Stimulated activated CD4-positive, alpha-beta T cell treated with anti-CD3 and anti-CD28 coated beads, TNF-alpha, amount 100 ng/mL, for 4 hours (primary cell): ENCODE measurements at places on chromosomes 2 and 18.

GRCh38 chr2:227415538-227416424, 28.0 kb upstream of the SCYGR1 start:
- no peak for DNase-seq

DNA sequence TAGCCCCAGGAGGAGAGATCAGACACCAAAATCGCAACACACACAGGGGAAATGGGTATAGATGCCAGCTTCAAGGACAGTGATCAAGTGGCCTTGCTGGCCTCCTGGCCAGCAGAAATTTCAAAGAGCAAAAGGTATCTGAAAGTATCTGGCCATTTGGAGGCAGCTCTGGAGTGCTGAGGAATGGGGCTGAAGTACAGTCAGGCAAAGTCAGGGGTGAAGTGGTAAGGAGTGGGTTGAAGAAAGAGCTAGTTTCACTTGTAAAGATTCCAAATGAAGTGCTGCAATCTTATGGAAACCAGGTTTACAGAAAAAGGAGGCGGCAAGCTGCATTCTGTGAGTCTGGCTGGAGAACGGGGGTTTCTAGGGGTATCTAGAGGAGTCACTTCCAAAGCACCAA, 19.2 kb upstream of the PCBP1 start:
- DNase-seq, result no peak

GRCh38 chr18:55654986-55655385, 67.0 kb upstream of the TCF4 start:
- no peak for DNase-seq

DNA sequence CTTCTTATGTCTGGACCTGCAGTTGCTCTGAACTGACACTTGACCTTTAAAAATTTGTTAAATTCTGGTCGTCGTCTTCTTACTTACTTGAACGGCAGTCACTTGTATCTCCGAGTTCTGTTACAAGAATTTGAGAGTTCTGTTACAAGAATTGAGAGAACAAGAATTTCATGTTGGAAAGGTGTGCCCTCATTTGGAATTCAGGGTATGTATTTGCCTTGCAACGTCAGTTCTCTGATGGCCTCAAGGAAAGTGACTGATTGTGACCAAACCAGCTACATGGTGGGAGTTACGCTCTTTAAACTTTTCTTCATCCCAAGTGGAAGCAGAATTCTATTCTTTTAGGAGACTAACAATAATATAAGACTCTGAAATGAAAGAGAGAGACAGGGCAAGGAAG, 320.0 kb upstream of the TRIB2 start:
- no peak for DNase-seq

DNA sequence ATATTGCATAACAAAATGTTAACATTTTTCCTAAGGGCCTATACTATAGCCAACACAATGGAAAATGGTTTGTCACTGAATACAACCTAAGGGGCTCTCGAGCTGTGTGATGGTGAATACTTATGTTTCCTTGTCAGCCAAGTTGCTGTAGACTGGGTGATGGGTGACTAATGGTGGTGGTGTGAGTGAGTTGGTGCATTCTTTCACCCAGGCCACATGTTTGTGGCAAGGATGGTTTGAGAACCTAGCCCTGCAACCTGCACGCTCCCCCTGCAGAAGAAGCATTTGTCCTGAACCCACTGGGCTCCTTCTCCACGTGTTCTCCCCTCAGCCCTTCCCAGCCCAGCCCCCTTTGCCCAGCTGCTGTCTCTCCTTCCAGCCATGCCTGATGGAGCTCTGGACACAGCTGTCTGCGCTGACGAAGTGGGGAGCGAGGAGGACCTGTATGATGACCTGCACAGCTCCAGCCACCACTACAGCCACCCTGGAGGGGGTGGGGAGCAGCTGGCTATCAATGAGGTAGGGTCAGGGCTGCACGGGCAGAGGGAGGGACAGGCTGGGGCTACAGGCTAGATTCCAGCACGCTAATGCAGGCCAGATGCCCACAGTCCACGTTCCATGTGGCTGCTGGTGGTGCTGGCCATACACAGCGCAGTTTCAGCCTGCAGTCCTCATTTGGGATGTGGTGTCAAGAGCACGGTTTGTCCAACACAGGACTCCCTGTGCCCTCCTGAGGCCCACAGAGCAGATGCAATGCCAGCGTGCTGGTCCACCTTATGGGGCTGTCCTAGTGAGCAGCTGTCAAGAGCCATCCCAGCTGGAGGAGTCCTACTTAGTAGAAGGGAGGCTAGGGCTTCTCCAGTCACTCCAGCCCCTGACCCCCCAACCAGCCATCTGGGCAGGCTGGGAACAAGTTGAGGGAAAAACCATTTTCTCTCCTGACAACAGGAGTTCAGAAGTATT, 65.4 kb downstream of the FAM168B start:
- no peak for DNase-seq

DNA sequence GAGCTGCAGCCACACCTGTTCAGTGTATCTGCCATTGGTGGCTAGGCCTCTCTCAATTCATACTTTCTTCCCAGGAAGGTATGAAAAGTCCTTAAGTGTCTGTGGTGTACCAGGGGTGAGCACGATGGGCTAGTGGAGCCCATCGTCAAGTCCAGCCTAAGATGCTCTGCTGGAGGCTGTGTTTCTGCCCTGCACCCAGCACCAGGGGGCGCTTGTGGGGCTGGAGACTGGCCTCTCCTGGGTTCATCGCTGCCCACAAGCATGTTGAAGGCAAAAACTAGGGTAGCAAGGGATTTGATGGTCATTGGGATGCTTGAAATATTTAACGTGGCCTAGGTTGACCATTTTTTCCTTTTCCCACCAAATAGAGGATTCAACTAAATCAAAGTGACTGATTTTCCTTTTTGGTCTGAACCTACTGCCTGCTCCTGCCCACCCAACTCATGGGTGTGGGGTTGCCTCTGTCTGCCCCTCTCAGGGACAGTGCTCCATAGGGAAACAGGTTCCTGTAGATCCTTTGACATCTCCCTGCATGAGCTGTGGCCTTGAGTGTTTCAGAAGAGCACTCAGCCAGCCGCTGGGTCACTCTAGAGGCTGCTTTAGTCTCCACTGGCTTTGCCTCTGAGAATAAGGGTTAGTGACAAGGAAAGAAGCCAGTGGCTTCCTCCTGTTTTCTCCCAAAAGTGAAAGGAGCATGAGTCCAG, 59.0 kb downstream of the TPGS2 start:
- DNase-seq, result no peak

DNA sequence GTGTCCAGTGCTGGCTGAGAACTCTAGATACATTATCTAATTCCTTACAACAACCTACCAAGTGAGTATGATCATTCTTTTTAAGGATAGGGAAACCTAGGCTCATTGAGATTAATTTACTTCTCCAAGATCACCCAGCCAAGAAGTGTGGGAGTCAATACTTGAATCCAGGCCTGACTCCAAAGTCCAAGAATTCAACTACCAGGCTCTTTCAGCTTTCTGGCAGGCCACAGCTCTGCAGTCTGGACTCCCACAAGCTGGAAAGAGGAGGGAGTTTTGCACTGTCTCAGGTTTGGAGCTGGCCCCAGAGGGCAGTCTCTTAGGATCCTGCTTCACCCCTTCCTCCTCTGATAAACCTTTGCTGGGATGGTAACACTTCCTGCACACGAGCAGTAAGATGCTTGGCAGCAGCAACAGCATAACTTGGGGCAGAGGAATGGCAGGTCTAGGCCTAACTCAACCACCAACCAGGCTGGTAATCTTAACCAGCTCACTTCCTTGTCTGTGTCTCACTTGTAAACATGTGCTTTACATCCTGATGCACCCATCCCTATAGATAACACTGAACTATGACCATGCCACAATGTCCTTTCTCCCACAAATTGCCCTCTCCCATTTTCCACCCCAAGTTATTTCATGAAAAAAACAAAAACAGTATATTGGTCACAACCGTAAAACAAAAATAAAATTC, 111.1 kb upstream of the ACAA2 start:
- no peak for DNase-seq

GRCh38 chr2:19669559-19669958, 232.2 kb downstream of the TTC32 start:
- no peak for DNase-seq
